ENCODE measurements at places on chromosomes 4 and X.

DNA sequence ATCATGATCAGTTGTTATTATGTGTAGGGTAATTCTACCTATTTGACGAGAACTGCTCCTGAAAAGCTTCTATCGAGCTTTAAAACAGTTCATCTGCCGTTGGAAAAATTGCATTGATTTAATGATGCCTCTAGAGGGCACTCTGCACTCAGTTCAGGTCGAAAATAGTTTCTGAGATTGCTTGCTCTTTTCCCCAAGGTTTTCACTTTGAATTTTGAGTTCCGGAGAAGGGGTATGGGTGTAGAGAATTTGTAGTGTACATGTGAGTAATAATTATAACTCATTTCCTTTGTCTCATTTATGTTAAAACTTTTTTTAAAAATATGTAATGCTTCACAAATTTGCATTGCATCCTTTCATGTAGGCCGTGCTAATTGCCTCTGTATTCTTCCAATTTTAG is 28.4 kb upstream of the TNIP3 start:
- DNase-seq: no peak

DNA sequence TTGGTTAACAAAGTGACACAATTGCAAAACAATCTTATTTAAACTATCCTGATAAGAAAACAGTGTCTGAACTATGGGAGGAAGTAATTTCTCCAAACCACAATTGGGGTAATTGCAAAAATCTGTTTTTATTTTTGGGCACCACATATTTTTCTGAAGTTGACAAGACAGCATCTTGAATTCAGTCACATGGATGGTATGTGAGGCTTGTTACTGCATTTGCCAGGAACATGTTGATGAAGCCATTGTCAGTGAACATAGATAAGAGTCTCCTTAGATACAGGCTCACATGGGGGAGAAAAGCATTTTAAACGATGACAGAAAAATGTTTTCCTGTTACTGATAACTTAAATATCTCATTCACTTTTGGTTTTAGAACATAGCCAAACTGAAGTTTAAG is 5.5 kb upstream of the USP53 start:
- no peak for DNase-seq

DNA sequence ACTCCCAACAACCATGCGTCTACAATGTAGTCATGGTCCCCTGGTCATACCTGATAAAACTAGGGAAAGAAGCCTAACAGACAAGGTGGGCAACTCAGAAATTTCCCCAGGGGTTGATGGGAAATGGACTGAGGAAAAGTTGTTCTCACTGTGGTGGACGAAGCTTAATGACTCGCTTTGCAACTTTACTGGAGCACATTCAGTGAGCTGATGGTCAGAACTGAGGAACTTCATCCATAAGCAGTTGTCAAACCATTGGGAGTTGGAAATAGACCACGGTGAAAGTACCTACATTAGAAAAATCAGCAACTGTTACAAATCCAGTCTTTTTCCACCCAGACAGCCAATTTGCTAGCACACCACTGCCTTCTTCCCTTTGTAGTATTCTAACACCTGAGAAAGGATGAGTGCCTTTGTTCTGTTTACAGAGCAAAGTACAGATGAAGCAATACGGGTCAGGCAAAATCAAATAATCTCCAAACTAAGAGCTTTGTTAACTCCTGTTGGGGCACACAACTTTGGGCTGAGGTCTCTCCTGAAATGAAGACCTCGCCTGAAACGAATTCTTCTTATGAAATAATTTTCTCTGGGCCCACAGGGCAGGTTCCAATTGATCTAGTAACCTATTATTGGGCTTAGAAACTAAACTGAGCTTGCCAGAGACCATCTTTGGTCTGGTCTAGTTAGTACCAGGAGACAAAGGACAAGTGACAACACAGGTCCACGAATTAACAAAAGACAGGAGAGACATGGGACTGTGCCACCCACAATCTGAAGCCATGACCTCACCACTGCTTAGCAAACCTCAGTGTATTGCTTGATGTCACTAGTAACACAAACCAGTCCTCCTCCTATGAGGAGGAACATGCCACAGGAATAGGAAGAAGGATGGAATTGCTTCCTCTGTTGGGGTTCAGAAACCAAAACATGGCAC is 58.9 kb upstream of the NFKB1 start:
- no peak for DNase-seq

DNA sequence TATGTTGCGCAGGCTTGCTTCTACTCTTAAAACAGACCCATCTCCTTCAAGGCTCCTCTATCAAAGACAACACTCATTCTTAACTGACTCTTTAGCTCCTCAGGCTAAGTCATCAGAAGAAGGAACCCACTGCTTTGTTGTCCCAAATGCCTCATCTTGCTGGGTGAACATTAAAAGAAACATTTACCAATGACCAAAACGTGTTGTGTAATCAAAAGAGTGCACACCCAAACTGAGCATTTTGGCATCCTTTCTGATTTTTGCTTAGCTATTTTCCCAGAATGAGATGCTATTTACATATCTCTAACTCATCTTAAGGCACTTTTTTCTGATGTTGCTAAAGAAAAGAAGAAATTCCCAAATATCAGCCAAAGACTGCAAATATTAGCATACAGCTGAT is 131.7 kb upstream of the VCX3A start:
- DNase-seq: no peak

- no peak for DNase-seq
Observed at GRCh38 chrX:140190441-140191108, 225.3 kb upstream of the CXorf66 start.

DNA sequence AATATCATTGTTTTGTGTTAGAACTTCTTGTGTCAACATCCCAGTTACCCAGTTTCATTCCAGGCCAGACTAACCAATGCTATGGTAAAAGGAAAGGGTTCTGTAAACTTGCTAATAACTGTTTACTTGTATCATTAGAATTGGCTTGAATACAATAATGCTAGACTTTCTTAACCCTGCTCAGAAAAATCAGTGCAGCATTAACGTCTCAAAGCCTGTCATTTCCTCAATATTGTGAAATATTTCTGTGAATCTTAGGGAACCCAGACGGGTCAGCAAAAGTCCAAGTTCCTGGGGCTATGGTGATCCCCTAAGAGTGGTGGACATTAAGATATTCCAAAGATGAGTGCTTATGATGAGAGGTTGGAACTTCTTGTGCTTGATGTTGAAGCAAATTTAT is 541.2 kb upstream of the MAGEB18 start:
- DNase-seq: no peak

- DNase-seq: no peak
Observed at GRCh38 chr4:69823048-69823447, 36.9 kb downstream of the SULT1E1 start.

DNA sequence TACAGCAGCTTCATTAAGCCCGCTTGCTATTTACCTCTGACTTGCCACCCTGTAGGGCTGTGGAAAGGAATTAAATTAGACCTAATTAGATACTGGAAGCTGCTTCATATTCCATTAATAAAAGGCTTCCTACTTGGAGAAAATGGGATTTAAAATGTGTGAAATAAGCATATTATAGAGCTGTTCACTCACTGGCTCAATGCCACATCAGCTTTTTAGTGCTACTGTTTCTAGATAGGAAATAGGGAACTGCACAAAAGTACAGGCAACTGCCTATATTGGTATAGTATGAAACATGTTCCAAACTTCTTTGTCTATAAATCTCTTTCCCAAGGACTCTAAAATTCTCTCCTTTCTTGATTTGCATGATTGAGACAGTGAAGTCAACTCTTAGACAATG is 407.9 kb upstream of the AADAT start:
- no peak for DNase-seq

DNA sequence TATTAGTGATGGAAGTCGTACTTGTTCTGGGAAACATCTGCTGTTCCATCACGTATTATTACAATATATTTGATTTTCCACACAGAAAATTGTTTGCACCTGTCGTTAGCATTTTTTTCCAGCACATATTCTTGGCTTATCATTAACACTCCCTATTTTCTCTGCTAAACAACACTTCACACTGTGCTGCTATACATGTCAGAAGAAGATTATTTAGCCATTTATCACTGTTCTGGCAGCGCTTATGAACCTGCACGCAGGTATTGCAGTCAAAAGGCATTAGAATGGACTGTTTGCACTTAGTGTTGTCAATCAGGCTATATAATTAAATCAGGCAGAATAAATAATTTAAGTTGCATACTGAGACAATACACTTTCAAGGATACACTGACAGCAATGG is 218.6 kb downstream of the CHM start:
- no peak for DNase-seq

DNA sequence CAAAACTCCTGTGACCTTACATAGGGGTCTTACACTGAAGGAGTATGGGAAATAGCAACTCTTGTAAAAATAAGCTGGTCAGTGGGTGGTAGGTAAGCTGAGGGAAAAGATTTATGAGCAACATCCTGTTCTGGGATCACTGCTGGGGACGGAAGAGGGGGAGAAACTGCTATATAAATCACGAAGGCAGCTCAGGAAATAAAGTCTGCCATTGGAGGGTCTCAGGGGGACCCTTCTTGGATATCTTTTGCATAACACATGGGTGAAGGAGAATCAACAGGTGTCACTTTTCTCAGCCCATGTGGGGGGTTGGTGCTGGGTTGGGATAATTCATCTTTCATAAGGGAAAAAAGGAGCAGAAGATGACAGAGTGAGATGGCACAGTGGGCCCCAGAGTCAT is 33.7 kb downstream of the AFF1 start:
- DNase-seq: no peak

- DNase-seq: no peak
Observed at GRCh38 chrX:116749943-116750342, 287.2 kb upstream of the CT83 start.

DNA sequence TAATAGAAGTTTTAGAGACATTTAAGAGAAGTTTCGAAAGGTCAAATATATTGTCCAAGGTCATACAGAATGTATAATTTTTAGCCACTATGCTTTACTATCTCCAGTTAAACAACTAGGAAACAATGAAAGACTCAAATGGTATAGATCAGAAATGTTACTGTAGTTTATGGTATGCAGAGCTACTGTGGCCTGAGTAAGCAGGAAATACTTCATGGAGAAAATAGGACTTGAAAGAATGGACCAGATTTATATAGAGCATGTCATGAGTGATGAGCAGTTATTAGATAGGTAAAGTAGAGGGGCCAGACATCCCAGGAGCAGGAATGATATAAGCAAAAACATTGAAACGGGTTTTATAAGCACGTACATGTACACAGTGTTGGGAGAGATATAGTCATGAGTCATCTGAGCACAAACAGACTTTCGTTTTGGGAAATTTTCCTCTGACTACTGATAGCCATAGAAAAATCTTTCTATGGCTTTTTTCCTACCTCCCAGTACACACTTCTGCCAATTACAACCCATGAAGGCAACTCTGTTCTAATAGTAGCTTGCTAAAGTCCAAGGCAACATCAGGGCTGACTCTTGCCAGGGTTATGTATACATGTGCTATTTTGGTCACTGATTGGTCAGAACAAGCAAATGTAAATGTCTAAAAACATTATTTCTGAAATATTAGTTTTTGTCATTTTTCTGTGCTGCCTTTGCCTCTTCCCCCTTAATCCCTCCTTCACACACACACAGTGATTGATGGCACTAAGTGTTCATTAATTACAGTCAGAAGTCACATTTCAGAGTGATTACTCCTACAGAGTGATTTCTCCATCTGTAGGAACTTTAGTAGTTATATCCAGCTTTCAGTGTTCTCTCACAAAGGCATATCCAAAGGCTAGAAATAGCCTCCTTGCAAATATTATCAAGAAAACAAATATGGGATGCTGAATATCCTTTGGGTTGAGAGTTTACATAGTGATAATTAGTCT is 198.7 kb downstream of the ENOX2 start:
- no peak for DNase-seq

DNA sequence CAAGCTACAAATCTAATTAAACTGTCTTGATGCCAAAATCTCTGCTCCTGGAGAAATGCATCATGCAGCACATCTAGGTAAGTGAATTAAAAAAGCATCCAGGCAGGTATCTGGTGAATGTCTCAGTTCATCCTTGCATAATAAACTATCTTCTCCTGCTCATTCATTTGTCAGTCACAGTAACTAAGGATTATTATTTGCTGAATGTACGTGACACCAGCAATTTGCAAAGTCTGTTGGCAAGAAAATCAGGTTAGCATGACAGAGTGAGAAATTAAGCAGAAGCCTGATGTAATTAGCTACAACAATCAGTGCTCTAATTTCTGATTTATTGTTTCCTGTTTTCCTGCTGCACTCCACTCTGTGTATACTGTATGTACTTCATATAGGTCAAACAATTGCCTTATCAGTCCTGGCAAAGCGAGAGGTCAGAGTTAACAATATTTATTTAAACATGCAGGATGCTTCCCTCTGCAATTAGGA is 213.6 kb downstream of the FBXO8 start:
- no peak for DNase-seq

Measured in activated CD4-positive, alpha-beta T cell treated with anti-CD3 and anti-CD28 coated beads for 1 hour (primary cell).